ENCODE measurements at places on chromosomes 16 and 17.

DNA sequence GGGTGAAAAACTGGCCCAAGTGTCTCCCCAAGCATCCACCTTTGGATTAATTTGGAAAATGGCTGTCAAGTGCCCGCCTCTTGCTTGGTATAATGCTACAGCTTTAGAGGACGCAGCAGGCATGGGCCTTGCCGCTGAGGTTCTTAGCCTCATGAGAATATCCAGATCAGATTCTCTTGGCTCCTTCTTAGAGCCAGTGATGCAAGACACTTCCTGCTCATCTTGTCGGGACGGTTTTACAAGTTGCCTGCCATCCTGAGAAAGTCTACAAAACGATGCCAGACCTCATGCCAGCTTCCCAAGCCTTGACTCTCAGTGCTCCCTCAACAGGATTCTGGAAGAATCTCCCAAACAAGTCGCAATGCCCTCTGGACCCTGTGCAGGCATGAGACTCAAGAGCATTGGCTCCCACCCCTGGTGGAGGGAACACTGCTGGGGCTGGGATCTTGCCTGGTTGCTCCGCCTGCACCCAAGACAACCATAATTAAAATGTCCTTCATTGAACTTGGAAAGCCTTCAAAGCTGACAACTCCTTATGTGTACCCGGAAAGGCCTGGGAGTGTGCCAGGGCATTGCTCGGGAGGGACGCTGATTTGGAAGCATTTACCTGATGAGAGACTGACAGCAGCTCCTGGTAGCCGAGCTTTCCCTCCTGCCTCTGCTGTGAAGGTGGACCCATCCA lies 25.8 kb upstream of the STH start:
- no peaks in the 10 kb centered on the region for H3K4me1 ChIP-seq
- peaks cover 4% of the 10 kb centered on the region for H3K27me3 ChIP-seq
- H3K36me3 ChIP-seq: no peaks in the 10 kb centered on the region
- H3K27ac ChIP-seq: no peak overlapping the region
- H3K4me3 ChIP-seq: no peak overlapping the region

- H3K4me3 ChIP-seq: no peak overlapping the region
- peaks cover 3% of the 10 kb centered on the region for H3K4me1 ChIP-seq
- H3K27ac ChIP-seq: no peak overlapping the region
- no peak for DNase-seq
- H3K27me3 ChIP-seq: peaks cover 8% of the 10 kb centered on the region
These were observed 62.2 kb upstream of the SDK2 start for GRCh38 chr17:73706428-73706827.

DNA sequence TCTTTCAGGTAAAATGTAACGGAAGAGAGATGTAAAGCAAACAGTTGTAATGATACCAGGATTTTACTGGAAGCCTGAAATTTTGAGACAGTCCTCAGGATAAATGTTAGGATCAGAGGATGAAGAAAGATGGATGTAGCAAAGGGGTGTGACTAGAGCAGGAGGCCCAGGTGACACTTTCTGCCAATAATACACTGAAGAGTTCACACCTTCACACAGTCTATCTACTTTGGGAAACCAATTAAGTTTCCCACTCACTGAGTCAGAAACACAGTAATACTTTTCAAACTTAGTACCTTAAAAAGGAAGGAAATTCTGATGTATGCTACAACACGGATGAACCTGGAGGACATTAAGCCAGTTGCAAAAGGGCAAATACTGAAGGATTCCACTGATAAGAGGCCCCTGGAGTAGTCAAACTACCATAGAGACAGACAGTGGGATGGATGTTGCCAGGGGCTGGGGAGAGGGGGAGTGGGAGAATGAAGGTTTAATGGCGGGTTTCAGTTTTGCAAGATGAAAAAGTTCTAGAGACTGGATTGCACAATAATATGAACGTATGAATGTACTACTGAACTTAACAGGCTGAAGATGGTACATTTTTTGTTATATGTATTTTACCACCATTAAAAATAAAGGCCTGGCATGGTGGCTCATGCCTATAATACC lies 62.3 kb downstream of the CYTH1 start:
- H3K36me3 ChIP-seq: peaks cover 7% of the 10 kb centered on the region
- no peaks in the 10 kb centered on the region for H3K27me3 ChIP-seq
- DNase-seq: no peak

DNA sequence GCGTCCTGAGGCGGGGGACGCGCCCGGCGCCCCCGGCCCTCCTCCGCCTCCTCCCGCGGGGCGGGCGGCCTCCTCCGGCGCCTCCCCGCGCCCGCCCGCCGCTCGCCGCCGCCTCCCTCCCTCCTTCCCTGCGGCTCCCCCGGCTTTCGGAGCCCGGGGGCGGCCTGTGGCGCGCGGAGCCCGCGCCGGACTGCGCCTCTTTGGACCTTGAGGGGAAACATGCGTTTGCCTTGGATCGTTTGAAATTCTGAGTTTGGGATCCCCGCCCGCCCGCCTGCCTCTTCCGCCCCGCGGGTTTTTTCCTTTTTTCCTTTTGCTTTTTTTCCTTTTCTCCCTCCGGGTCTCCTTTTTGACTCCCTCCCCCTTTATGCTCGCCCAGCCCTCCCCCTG lies 390 bp downstream of the ZNRF1 start:
- H3K4me1 ChIP-seq: peaks cover 24% of the 10 kb centered on the region
- DNase-seq: no peak
- H3K27ac ChIP-seq: peak overlapping the region; percentile 70

- no peaks in the 10 kb centered on the region for H3K27me3 ChIP-seq
- no peak overlapping the region for H3K27ac ChIP-seq
- no peak for DNase-seq
- no peak overlapping the region for H3K4me3 ChIP-seq
- no peaks in the 10 kb centered on the region for H3K36me3 ChIP-seq
- H3K4me1 ChIP-seq: no peaks in the 10 kb centered on the region
These were observed 81.7 kb downstream of the CYB561 start for GRCh38 chr17:63364387-63364786.

DNA sequence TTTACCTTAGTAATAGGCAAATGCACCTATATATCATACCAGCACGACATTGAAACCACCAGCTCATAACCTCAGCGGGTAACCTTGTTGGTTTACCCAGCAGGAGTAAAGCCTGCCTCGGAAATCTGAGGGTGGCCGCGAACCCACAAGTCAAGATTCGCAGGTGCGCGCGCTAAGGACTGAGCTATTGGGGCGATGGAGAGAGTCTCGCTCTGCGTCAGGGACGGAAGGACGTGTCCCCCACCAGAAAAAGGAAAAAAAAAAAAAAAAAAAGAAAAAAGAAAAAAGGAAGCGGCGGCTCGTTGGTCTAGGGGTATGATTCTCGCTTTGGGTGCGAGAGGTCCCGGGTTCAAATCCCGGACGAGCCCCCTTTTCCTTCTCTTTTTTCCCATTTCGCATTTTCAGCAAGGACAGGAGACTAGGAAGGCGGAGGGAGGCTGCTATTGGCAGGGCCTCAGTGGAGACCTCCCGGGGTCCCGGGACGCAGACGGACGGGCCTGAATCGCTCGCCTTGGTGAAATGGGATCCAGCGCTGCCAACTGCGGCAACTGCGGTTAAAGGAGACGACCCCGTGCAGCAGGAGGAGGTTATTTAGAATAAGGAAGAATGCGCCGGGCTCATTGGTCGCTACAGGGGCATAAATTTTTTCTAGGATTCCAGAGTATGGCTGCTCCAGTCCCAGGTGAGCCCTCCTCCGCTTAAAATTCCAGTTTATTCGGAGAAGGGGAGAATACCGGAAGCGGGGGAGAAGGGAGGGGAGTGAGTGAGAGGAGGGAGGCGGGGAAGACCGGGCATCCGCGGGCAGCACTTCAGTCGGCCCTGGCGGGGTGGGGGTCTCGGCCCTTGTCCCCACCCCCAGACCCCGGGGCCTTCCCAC lies at the start of gene OR1F1:
OR1F1 (plus strand) TSS at position 407 of the 877 bp plus-strand sequence.
- H3K27ac ChIP-seq: peak within 1 kb of the TSS; percentile 81
- H3K4me3 ChIP-seq: peak within 1 kb of the TSS; percentile 79
- DNase-seq: peak; percentile 74
- H3K27me3 ChIP-seq: peaks cover 79% of the 10 kb centered on the region
- peaks cover 35% of the 10 kb centered on the region for H3K4me1 ChIP-seq

DNA sequence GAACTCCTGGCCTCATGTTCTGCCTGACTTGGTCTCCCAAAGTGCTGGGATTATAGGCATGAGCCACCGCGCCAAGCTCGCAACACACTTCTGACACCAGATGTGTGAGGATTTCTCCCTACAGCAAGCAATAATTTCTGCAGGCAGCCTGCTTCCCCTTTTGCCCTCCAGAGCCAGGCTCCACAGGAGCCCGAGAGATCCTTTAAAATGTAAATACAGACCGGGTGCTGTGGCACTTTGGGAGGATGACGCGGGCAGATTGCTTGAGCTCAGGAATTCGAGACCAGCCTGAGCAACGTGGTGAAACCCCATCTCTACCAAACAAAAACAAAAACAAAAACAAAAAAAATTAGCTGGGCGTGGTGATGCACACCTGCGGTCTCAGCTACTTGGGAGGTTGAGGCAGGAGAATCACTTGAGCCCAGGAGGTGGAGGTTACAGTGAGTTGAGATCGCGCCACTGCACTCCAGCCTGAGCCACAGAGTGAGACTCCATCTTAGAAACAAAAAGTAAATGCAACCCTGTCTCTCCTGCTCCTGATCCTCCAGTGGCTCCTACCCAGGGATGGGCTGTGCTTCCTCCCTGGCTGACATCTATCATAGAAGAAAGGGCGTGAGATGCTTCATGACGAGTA lies 14.7 kb downstream of the C16orf96 start:
- no peak overlapping the region for H3K4me3 ChIP-seq
- peaks cover 2% of the 10 kb centered on the region for H3K27me3 ChIP-seq
- H3K27ac ChIP-seq: no peak overlapping the region
- H3K4me1 ChIP-seq: peaks cover 6% of the 10 kb centered on the region
- no peaks in the 10 kb centered on the region for H3K36me3 ChIP-seq

DNA sequence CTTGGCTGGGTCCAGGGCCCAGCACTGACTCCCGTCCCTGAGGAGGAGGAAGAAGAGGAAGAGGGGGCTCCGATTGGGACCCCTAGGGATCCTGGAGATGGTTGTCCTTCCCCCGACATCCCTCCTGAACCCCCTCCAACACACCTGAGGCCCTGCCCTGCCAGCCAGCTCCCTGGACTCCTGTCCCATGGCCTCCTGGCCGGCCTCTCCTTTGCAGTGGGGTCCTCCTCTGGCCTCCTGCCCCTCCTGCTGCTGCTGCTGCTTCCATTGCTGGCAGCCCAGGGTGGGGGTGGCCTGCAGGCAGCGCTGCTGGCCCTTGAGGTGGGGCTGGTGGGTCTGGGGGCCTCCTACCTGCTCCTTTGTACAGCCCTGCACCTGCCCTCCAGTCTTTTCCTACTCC lies 8.5 kb downstream of the HIRIP3 start:
- no peak overlapping the region for H3K27ac ChIP-seq
- peaks cover 3% of the 10 kb centered on the region for H3K4me1 ChIP-seq
- H3K36me3 ChIP-seq: peaks cover 56% of the 10 kb centered on the region
- H3K27me3 ChIP-seq: no peaks in the 10 kb centered on the region

- no peak overlapping the region for H3K4me3 ChIP-seq
- peaks cover 7% of the 10 kb centered on the region for H3K4me1 ChIP-seq
- H3K27ac ChIP-seq: no peak overlapping the region
- H3K36me3 ChIP-seq: no peaks in the 10 kb centered on the region
- no peak for DNase-seq
- peaks cover 21% of the 10 kb centered on the region for H3K27me3 ChIP-seq
These were observed 63.9 kb upstream of the MAF start for GRCh38 chr16:79664407-79664806.

DNA sequence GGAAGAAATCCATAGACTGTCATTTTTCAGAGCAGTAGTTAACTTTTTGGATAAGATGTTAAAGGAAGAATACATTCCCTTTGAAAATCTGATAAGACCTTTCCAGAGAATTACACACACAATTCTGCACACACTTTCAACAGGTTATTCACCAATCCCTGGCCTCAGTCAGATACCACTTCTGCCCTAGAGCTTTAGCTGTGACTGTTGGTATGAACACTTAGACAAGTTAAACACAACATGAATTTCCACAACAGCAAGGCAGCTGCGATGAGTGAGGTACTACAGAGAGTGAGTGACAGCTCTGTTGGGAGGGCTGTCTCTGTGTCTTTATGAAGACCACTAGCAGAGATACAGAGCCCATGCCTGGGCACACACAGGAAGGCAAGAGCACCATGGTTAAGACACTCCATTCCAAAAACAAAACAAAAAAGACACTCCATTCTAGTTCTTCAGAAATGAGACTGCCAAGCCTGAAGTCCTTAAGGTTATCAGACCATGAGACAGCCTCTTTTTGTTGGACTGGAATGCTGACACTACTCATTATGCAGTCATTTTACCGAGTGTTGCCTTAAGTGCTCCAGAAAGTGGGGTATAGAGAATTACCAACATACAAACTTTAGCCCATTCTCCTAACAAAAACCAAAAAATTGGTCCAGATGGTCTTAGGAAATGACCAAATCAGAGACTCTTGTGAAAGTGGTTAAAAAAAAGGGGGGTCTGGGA lies 42.4 kb downstream of the TOM1L2 start:
- H3K27me3 ChIP-seq: no peaks in the 10 kb centered on the region
- H3K36me3 ChIP-seq: no peaks in the 10 kb centered on the region
- H3K4me1 ChIP-seq: peaks cover 2% of the 10 kb centered on the region
- no peak overlapping the region for H3K4me3 ChIP-seq

- no peaks in the 10 kb centered on the region for H3K27me3 ChIP-seq
- H3K4me1 ChIP-seq: no peaks in the 10 kb centered on the region
- H3K4me3 ChIP-seq: no peak overlapping the region
- no peak for DNase-seq
These were observed 135.5 kb upstream of the WSB1 start for GRCh38 chr17:27158382-27158781.

DNA sequence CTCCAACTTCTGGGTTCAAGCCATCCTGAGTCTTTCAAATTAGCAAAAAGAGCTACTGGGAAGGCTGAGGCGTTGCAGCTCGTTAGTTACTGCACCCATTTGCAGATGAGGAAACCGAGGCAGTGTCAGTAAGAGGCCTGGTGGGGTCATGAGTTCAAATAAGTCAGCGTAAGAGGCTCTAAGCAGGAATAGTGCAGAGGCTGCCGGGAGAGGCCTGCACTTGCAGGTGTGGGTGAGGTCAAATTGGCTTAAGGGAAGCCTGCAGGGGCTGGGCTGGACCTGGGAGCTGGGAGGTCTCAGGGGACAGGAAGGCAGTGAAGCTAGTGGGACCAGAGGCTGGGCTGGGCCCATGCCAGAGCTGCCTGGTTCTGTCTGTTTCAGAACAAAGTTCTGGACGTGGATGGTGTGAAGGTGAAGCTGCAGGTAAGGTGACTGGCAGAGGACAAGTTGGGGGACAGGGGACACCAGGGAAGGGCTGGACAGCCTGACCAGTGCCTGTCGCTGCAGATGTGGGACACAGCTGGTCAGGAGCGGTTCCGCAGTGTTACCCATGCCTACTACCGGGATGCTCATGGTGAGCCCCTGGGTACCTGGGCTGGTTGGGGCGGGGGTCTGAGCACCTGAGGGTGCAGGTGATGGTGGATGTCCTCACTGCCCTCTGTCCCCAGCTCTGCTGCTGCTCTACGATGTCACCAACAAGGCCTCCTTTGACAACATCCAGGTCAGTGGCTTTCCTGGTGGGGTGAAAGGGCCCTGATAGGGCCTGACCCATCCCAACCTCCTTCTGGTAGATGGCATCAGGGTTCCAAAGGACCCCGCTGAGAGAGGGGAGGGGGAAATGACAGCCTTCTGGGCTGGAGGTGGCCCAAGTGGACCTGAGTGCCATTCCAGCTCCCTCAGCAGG lies 3.0 kb downstream of the RAB26 start:
- no peaks in the 10 kb centered on the region for H3K27me3 ChIP-seq
- peaks cover 20% of the 10 kb centered on the region for H3K4me1 ChIP-seq
- DNase-seq: no peak
- peaks cover 35% of the 10 kb centered on the region for H3K36me3 ChIP-seq
- peak overlapping the region; percentile 54 for H3K4me3 ChIP-seq
- H3K27ac ChIP-seq: no peak overlapping the region

GRCh38 chr16:69217433-69217832 lies 30.5 kb downstream of the SNTB2 start:
- no peak for DNase-seq
- H3K4me1 ChIP-seq: no peaks in the 10 kb centered on the region
- H3K4me3 ChIP-seq: no peak overlapping the region
- no peak overlapping the region for H3K27ac ChIP-seq
- H3K36me3 ChIP-seq: no peaks in the 10 kb centered on the region
